ENCODE measurements at places on chromosomes 16 and 17.

DNA sequence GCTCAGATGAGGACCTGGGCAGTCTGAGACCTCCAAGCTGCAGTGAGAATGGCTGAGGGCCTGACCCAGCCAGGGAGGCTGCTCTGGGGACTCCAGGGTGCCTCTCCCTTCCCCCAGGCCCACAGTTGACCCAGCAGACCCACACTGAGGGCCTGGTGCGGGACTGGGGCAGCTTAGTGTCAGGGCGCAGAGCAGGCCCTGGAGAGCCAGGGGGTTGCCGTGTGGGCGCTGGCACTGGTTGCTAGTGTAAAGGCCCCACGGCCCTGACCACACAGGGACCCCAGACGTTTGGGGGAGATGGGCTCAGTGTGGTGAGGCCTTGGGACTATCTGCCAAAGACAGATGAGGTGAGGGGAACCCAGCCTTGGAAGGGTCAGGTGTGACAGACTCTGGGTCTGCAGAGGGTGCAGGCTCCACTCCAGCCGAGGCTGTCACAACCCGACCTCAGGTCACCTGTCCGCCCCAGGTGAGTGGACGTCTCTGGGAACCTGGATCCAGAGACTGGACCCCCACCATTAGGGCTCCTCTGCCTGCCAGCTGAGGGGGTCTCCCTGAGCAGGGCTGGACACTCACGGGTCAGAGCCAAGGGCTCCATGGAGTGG, 50.8 kb upstream of the GNG13 start:
- DNase-seq = no peak

GRCh38 chr17:49508866-49509587, 13.9 kb downstream of the NGFR start:
- DNase-seq = no peak

DNA sequence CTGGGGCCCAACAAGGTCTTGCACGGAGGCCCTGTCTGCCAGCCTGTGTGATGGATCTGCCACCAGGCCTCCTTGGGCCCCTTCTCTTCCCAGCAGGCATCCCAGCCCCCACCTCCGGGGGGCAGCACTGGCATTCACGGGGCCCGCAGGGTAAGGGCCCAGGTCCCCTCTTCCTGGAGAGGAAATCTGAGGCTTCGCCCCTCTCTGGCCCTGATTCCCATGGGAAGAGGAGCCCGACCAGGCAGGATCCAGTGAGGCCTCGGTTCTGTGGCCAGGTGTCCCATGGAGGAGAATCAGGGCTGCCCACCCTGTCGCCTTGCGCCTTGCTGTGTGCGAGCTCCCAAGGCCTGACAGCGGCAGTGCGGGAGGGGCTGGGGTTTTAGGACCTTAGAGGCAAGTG, 48.4 kb downstream of the PDPK1 start:
- DNase-seq = no peak

DNA sequence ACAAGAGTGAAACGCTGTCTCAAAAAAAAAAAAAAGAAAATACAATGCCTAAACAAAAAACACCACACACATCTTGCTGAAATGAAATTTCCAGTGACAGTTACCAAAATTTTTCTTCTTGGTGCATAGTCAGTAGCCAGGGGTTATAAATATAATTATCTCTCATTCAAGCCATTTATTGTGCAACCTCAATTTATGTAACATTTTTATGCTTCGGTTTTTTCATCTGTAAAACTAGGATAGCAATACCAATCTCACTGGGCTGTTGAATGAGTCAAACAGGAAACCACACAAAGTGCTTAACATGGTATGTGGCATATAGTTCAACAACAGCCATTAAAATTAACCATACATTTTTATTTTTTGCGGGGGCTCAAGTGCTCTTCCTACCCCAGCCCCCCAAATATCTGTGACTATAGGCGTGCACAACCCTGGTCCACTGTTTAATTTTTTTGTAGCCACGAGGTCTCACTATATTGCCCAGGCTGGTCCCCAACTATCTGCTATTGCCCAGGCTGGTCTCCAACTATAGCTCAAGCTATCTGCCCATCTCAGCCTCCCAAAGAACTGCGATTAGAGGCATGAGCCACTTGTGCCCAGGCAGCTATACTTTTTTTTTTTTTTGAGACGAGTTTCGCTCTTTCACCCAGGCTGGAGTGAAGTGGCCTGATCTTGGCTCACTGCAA, 2.6 kb downstream of the COG4 start:
- no peak for DNase-seq

DNA sequence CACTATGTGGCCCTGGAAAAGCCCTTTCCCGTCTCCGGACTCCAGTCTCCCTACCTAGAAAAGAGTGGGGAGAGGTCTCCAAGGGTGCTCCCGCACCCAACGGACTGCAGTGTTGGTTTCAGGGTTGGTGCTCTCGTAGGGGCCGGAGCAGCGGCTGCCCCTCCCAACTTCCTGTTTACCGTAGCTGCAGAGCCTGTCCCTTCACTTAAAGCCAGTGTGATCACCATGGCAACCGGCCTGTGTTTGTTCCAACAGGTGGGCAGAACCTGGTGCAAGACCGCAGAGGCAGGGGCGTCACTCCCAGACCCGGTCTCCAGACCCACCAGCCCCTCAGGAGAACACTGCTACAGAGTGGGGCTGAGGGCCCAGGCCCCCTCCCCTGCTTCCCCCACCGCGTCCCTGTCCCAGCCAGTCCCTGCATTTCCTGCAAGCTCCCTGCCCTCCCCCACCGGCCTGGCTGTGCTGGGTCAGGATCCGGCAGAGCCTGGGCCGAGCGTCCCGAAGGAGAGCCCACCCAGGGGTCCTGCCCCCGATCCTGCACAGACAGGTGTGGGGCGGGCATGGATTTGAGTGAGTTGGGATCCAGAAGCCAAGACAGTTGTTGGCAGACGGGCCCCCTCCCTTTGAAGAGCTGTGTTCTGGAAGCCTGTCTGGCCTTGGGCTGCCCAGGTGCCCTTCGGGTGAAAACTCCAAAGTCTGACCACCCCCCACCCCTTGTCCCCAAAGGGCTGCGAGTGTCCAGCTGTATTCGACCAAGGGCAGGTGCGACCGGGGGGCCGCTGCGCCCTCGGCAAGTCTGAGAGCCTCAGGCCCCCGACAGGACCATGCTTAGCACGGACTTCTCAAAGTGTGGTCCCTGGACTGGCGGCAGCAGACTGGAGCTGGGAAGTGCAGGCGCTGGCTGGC, 1.5 kb upstream of the BAIAP3 start:
- DNase-seq = peak; percentile 51

GRCh38 chr17:12429116-12429515, 236.6 kb upstream of the MYOCD start:
- no peak for DNase-seq

DNA sequence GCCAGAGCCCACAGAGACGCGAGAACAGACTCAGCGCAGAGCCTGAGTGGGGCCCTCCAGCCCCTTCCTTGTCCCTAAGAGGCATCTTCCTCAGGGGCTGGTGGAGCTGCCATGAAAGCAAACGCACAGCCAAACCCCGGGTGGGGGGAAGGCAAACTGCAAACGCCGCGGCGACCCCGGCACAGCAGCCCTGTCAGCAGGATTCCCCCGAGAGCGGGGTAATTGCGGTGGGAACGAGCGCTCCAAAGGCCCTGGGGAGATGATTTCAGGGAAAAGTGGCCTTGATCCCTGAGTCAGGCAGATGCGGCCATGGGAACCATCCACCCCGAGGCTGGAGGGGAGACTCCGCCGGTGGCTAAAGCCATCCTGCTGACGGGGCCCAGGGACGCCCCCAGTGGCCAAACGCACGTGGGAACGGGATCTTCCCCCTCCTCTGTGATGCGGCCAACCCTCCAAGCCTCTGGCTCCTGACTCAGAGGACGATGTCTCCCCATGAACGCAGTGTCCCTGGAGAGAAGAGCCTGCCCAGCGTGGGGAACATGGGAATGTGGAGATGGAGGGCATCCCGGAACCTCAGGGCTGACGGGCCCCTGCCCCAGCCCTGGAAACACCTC, 25.1 kb downstream of the SLC7A5 start:
- no peak for DNase-seq

DNA sequence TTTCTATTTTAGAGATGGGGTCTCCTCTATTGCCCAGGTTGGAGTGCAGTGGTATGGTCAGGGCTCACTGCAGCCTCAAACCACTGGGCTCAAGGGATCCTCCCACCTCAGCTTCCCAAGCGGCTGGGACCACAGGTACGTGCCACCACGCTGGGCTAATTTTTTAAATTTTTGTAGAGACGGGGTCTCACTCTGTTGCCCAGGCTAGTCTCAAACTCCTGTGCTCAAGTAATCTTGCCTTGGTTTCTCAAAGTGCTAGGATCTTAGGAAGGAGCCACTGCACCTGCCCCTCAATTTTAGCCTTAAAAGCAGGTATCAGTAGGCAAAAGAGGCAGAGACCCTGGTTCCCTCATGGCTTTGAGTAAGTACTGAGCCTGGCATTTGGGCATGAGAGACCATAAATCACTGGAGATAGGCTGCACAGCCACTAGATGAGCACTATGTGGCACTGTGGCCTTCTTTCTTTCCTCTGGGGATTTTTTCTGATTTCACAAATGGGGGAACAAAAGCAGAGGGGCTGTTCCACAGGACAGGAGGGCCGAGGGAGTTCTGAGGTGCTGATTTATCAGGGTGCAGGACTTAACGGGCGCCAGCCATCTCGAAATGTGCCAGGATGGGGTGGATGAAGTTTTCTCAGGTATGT, 82.2 kb downstream of the PLXDC1 start:
- peak; percentile 8 for DNase-seq

DNA sequence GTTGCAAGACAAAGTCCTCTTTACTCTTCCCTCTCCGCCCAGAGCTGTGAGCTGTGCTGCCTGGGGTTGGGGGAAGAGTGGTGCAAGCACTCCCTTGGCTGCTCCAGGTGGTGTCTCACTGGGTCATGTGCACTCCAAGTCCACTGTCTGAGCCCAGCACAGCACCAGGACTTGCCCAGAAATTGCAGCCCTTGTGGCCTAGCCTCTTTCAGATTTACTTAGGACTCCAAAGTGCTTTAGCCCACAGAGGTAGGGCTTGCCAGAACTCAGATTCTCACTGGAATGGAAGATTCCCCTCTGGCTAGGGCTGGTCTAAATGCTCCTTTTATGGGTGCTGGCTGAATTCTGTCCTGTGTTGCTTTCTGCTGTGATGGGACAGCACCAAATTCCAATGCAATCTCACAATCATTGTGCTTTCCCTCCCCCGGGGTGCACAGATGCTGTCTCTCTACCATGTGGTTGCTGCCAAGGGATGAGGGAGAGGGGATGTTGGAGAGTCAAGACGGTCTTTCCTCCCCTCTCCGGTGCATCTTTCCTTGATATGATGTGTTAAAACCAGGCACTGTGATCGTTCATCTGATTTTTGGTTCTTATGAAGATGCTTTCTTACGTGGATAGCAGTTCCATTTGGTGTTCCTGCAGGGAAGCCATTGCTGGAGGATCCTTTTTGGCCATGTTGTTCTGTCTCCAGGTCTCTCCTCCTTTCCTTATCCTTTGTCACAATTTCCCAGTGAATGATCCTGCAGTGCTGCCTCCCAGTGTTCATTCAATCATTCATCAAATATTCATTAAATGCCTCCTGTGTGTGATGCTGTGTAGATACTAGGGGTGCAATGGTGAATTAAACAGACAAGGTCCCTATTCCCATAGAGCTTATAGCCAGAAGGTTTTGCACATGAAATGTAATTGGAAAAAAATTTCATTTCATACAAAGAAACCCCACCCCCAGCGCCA, 216.3 kb downstream of the SPECC1 start:
- DNase-seq = no peak

- DNase-seq = no peak
Observed at GRCh38 chr17:79084291-79085153, 9.9 kb downstream of the ENGASE start.

DNA sequence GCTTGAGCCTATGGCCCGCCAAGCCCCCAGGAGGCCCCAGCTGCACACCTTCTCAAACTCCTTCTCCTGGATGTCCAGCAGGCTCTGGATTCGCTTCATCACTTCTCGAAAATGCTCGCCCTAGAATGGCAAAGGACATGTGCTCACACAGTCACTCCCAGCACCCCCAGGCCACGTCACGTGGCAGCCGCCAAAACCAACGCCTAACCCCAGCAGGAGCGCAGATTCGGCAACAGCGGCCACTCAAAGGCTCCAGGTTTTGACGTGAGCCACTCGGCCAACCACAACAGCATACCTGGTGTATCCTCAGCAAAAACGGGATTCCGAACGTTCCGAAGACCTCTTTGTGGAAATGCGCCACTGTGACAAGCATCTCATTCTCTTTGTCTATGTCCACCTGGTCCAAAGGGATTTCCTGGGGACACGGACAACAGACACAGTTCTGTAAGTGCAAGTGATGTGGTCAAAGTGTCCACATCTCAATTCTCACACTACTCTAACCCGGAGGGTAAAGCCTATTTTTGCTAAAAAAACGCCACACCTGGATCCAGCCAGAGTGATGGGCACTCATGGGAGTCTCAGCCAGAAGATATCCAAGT, 12.7 kb downstream of the LITAFD start:
- no peak for DNase-seq

GRCh38 chr17:9408868-9409829, 166.5 kb downstream of the STX8 start:
- DNase-seq = no peak

GRCh38 chr16:89553733-89554132, 6.7 kb upstream of the RPL13 start:
- DNase-seq = no peak

DNA sequence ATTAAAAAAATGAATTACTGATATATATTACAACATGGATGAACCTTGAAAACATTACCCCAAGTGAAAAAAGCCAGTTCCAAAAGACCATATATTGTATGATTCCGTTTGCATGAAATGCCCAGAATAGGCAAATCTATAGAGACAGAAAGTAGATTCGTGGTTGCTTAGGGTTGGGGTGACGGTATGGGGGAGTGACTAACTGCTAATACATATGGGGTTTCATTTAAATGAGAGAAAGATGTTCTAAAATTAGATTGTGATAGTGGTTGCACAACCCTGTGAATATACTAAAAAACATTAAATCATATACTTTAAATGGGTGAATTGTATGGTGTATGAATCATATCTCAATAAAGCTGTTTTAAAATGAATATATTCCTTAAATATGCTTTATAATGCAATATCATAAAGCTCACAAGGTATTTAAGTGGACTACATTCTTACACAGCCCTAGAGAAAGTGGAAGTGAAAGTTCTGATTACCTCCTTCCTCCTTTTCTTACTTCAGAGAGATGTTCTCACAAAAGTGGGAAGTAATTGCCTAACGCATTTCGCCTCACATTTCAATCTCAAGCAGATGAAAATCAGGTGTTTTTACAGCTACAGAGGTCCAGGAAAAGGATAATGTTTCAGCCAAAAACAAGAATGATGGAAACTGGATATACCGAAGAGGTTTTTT, 142.7 kb upstream of the GNAO1 start:
- no peak for DNase-seq

DNA sequence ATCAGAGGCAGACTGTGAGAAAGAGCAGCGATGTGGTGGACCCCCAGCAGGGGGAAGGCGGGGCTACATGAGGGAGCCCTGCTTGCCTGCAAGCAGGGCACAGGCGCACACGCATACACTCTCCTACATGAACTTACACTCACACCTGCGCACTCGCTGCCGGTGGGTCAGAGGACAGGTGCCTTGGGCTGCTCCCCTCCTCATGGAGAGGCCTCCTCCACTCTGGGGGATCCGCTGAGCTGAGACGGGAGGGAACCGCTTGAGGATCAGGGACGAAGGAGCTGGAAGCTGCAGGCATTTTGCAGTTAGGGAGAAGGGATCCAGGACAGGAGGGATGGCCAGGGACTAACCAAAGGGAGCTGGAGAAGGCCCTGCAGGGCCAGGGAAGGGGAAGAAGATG, 14.2 kb downstream of the OSBPL7 start:
- DNase-seq = no peak

Measured in NCI-H345 (cell line).